ENCODE measurements at places on chromosomes 3 and 15. TPM values are rescaled to one million over a fixed set of nuclear protein-coding genes. Genes with fewer than 3 reads are reported as not detected.

Gene MINDY4B
- total RNA-seq = not detected

- no peak for DNase-seq
Measured at GRCh38 chr3:156658732-156659090, 15.7 kb upstream of the TIPARP start.

Gene ADCY5
- 0.21 TPM for total RNA-seq

Gene POLQ
- total RNA-seq = 20.3 TPM

Gene SLC9C1
- total RNA-seq = not detected

Gene SLC27A2
- 0.79 TPM for total RNA-seq

- DNase-seq = no peak
Measured at GRCh38 chr3:33722626-33723370, 4.7 kb upstream of the CLASP2 start.

- no peak for DNase-seq
Measured at GRCh38 chr3:58151637-58152036, 59.1 kb downstream of the DNASE1L3 start.

- DNase-seq = no peak
Measured at GRCh38 chr3:60514866-60515265, 736.4 kb downstream of the FHIT start.

Data from A673 (cell line).